Renal cortical epithelial cell (primary cell): ENCODE measurements at places on chromosomes 7 and 10.

DNA sequence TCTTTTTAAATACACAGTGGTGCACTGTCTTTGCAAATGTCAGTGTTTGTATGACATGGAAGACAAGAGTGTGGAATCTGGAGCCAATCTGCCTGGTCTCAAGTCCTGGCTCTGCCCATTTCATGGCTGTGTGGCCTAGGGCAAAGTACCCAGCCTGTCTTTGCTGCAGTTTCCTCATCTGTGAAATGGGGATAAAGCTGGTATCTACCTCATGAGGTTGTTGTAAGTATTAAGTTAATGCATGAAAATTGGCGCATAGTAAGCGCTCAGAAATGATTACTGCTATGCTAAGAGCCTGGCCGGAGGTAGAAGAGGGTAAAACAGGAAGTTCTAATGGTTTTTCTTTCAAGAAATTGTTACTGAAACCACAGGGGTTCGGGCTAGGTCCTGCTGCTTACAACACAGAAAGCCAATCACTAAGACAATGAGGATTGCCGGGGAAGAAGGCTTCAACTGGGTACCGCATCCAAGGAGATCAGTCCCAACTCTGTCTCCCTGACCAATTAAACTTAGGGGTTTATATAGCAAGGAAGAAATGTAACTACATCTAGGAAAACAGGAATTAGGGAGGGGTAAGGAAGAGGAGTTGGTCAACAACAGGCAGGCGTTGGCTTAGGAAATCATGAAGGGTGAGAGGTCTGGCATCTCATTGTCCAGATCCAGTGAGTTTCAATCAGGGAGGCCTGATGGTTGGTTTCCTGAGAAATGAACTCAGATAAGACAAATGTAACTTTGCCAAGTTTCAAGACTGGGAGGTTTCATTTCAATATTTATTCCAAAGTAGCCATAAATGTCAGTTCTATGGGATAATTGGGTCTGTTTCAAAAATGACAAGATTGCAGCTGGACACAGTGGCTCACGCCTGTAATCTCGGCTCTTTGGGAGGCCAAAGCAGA lies 57.0 kb downstream of the CHST3 start:
- no peak for DNase-seq

GRCh38 chr10:129253865-129254179 lies 213.2 kb upstream of the MGMT start:
- DNase-seq, result no peak

DNA sequence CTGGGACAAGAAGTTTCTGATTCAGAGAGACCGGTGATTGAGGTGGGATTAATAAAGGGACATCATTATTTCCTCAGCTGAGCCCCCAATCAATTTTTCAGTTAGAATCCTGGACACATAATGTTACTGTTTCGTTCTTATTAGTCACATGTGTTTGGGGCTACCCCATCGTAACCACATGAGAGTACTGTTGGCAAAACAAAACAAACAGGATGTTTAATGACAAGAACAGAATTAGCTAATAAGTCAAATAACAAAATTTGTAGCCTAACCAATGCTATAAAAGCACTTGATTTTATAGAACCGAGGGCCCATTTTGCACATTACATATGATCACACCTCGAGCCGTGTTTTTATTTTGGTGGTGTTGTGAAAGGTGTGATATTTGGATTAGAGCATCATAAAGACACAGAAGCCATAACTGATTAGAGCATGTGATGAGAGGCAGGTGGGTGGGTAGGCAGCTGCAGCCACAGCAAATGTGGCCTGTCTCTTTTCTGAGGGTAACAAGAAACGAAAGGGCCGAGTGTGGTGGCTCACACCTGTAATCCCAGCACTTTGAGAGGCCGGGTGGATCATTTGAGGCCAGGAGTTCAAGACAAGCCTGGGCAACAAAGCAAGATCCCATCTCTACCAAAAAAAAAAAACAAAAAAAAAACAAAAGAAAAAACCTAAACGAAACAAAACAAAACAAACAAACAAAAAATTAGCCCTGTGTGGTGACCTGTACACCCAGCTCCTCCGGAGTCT lies 1.8 kb upstream of the VWC2 start:
- no peak for DNase-seq

DNA sequence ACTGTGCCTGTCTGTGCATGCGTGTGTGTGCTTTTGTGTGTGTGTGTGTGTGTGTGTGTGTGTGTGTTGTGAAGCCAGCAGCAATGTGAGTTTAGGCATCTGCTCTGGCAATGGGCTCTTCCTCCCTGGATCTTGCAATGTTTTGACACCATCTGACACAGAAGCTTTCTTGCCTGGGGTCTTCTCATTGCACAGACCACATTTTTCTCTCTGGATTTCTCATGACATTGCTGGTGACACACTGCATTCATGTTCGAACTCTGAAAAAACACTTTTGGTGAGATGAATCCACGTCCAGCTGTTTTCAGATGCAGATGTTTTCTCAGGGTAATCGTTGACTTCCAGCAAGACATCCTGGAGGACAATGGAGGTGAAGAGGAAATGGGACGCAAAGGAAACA lies 63.0 kb upstream of the FZD8 start:
- DNase-seq, result no peak

DNA sequence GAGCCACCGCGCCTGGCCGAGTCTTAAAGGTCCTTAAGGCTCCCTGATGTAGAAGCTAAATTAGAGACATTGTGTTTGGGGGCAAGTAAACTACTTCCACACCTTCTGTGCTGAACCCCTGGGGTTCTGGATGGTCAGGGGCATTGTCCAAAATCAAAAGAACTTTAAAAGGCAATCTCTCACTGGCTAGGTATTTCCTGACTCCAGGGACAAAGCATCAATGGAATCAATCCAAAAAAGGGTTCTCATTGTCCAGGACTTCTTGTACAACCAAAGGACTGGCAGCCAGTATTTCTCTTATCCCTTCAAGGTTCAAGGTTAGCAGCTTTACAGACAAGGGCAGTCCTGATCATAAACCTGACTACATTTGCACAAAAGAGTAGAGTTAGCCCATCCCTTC lies 24.0 kb downstream of the SRPK2 start:
- no peak for DNase-seq

DNA sequence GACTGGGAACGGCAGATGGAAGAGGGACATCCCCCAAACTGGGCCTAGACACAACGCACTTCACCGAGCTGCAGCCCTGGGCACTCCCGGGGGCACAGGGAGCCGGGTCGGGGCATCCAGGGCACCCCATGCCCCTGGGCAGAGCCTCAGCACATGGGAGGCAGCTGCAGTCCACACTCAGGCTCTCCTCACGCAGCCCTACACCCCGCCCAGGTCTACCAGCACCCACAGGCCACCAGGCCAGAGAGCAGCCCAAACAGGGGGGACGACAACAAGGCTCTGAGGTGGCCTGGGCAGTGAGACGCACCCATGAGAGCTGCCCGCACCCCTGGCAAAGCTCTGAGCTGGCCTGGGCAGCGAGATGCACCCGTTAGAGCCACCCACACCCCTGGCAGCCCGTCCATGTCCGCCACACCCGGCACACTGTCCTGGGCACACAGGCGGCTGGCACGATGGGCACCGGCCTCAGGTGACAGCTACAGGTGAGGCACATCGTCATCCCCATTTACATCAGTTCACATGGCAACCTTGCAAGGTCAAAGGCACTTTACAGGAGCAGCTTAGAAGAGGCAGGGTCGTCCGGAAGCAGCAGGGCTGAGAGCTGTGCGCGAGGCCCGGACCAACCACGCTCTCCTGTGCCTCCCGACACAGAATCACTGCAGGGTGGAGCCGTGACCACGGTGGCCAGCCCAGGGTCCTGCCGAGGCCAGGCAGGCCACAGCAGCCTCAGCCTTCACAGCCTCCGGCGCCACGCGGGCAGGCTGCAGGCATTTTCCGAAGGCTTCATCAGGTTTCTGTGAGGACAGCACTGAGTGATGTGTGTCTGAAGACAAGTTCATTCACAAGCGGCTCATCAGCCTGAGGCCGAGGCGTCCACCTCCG lies 228.6 kb downstream of the MAD1L1 start:
- DNase-seq, result no peak

DNA sequence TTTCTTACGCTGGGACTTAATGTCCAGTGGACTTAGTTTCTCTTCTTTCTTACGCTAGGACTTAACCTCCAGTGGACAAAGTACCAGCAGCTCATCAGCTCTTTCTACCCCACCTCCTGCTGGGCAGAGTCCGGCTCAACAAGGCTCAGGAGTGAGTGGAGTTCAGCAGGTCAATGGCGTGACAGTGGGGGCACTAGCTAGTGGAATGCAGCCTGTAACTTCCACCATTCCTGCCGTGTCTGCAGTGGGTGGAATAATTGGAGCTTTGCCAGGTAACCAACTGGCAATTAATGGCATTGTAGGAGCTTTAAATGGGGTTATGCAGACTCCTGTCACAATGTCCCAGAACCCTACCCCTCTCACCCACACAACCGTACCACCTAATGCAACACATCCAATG lies 199.7 kb downstream of the MLLT10 start:
- peak; percentile 64 for DNase-seq

DNA sequence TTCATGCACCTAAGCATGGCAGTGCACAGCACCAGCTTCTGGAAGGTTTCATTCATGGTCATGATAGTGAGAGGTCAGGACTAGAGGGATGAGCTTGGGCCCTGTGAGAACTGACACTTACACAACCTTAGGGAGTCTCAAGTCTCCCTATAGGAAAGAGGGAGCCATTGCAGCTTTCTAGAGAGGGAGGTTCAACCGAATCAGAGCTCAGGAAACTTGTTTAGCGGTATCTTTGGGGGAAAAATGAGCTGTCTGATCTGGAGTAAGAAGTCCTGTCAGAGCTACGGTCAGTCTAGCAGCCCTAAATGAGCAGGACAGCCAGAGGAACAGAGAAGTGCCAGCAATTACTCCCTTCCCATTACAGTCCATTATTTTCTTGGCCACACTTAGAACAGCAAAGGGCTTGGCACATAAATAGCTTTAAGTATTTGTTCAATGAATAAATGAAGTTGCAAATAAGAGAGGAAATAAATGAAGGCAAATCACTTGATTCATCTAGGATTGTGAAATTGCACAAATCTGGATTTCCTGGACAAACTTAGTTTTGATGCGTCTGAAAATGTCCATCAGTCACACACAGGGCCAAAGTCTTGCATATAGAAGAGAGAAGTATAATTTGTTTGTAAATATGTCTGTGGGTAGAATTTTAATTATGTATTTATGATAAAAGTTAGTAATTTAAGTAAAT lies 262.0 kb downstream of the GLI3 start:
- DNase-seq, result no peak

GRCh38 chr7:81846398-81846797 lies 76.6 kb upstream of the HGF start:
- peak; percentile 82 for DNase-seq

DNA sequence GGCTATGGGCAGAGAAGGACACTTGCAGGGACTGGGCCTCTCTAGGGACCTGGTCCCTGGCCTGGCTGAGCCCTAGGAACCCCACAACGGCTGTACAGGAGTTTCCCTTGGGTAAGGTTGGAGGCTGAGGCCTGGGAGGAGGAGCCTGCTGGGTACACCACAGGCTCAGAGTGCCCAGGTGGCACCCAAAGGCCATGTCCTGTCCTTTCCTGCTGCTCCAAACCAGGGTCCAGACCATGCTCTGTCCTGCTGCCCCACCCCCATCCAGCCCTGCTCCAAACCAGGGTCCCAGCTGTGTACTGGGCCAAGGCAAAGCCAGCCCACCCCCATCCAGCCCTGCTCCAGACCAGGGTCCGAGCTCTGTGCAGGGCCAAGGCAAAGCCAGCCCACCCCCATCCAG lies 35.3 kb upstream of the ZNF488 start:
- no peak for DNase-seq

GRCh38 chr7:50738932-50739331 lies 43.8 kb downstream of the GRB10 start:
- DNase-seq, result no peak

DNA sequence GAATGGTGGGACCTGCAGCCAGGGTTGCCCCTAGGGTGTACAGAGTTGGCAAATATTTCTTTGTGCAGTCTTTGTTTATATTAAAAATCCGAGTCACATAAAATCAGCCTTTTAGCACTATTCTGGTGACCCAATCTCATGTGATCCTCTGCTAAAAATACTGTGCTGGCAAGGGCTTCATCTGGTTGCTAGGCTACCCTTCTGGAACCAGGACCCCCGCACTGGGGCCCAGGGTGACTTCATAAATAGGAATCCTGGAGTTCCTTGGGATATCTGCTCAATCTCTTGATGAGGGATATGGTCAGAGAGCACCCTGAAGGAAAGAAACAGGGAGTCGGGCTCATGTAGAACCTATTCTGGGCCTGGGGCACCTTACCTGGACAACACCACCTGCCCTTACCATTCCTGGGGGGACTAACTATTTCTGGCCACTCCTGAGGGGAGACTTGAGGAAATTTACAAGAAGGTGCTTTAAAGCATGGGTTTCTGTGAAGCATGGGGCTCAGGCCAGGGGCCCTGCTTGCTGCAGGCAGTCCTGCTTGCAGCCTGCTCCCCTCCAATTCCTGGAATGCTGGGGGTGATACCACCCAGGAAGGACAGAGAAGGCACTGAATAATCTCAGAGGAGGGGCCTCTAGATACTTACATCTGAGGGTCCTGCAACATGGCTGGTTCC lies 44.7 kb downstream of the SH2D4B start:
- DNase-seq, result no peak

GRCh38 chr10:3872712-3873329 lies 87.8 kb upstream of the KLF6 start:
- DNase-seq, result no peak

- DNase-seq, result peak; percentile 69
These were observed 20.2 kb upstream of the SMC3 start for GRCh38 chr10:110547139-110547761.

DNA sequence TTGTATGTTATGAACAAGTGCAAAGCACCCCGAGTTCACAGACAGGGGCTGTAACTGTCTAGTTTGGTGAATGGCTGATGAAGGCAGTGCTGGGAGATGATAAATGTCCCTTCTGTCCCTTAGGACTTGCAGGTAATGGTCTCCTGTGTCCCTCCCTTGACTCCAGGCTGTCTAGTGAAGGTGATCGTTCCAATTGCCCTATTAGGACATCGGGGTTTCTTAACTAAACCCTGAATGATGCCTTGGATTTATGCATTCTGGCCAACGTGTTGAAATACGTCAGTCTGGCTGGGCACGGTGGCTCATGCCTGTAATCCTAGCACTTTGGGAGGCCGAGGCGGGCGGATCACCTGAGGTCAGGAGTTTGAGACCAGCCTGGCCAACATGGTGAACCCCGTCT lies 69.4 kb downstream of the PFKFB3 start:
- no peak for DNase-seq

DNA sequence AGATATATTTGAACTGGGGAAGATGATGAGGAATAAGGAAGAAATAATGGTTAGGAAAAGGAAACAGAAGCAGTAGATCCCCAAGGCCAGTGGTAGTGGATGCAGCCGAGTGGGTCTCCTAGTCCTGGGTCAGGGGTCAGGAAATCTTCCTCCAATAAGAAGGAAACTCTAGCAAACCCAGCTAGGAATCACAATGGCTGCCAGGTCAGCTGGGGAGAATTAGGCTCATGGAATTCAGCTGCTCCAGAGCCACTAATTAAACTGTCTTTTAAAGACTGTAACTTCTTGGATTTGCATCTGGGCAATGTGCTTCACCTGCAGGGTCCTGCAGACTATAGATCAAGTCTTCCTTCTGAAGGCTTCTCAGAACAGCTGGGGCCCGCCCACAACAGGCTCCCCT lies 644.4 kb downstream of the KCNMA1 start:
- DNase-seq, result no peak
